ENCODE measurements at places on chromosomes 11 and 22.

DNA sequence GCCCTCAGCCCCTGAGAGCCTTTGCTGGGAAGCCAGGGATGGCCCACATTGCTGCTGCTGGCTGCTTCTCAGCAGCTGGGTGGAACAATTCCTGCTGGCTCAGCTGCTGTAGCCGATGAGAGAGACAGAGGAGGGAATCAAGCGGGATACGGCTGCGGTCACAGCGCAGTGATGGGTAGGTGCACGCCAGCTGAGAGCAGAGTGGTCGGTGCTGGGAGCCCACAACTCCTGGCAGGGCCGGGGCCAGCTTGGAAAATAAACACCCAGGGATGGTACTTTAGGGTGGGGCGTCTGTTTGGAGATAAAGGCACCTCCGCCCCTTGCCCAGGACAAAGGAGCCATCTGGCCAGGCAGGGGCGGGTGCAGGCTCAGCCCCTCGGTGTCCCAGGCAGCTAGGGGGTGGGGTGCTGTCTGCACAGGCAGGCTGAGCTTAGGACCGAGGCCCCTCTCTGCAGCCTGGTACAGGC is 480.5 kb downstream of the MIAT start:
- no peak for DNase-seq

- no peak for DNase-seq
These were observed 21.5 kb upstream of the MMP7 start for GRCh38 chr11:102552020-102552419.

GRCh38 chr11:68539395-68539794 is 78.8 kb downstream of the PPP6R3 start:
- DNase-seq: no peak

DNA sequence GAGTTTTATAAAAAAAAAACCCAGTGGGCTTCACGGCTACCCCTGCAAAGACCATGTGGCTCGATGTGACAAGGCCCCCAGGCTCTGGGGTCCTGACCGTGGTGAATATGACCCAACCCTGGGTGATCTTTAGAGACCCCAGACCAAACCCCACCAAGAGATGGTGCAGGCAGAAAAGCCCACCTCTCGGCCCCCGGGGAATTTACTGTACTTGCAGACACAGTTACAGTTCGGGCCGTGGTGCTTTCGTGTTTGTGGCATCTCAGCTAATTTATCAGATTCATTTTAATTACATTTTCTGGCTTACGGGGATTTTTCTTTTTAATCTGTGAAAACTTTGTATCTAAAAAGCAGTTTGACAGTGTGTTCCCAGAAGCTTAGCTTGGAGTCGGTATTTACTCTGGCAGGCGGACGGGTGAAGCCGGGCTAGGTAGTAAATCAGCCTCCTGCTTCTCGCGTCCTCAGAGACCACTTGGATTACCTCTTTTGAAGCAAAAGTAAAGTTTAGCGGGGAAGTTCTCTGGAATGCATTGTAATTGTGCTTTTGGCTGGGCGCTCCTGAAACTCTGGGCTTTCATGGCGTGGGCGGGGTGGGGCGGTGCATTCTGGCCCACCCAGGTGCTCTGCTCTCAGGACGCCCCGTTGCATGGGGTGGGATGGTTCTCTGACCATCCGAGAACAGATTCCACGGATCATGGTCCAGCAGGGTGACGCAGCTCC is 25.3 kb downstream of the ANO1 start:
- DNase-seq: no peak

DNA sequence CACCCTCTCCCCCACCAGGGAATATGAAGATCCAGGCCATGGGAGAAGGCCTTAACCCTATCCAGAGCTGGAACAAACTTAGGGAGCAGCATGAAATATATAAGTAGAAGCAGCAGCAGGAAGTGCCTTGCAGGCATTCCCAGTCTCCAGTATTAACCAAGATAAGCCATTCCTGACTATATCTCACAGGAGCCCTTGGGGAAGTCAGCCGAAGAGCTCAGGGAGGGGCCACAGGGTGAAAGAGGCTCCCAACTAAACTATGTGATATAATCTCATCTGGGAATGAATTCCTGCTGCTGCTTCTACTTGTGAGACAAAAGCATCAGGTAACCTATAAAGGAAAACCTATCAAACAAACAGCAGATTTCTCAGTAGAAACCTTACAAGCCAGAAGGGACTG is 36.1 kb upstream of the GUCY1A2 start:
- DNase-seq: no peak

GRCh38 chr11:133746663-133747306 is 98.5 kb downstream of the SPATA19 start:
- no peak for DNase-seq

GRCh38 chr11:3123305-3123704 is 41.8 kb downstream of the OSBPL5 start:
- no peak for DNase-seq

DNA sequence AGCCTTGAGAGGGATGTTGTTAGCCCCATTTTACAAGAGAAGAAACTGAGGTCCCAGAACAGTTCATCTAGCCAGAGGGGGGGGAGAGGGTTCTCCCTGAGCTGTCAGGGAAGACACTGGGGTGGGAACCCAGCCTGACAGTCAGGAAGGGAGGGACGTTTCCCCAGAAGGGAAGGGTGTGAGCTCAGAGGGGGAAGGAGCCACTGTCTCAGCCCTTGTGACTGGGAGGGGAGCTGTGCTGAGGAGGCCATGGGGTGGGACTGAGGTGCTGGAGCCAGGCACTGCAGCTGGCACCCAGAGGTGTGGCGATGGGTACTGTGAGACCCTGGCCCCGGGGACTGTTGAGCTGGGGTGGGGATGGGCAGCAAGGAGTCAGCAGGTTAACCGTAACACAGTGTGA is 35.7 kb downstream of the DAGLA start:
- DNase-seq: no peak

- no peak for DNase-seq
These were observed 10.8 kb downstream of the OR51B6 start for GRCh38 chr11:5362017-5362625.

All from stimulated activated CD4-positive, alpha-beta T cell treated with anti-CD3 and anti-CD28 coated beads, Interleukin-4, amount 100 ng/mL, for 24 hours (primary cell).